NCI-H2029 treated with DMSO at 0.1 percent for 48 hours (cell line): ENCODE measurements at places on chromosomes 4 and X.

- DNase-seq: no peak
Measured at GRCh38 chr4:145865274-145865941, 73.2 kb downstream of the ZNF827 start.

DNA sequence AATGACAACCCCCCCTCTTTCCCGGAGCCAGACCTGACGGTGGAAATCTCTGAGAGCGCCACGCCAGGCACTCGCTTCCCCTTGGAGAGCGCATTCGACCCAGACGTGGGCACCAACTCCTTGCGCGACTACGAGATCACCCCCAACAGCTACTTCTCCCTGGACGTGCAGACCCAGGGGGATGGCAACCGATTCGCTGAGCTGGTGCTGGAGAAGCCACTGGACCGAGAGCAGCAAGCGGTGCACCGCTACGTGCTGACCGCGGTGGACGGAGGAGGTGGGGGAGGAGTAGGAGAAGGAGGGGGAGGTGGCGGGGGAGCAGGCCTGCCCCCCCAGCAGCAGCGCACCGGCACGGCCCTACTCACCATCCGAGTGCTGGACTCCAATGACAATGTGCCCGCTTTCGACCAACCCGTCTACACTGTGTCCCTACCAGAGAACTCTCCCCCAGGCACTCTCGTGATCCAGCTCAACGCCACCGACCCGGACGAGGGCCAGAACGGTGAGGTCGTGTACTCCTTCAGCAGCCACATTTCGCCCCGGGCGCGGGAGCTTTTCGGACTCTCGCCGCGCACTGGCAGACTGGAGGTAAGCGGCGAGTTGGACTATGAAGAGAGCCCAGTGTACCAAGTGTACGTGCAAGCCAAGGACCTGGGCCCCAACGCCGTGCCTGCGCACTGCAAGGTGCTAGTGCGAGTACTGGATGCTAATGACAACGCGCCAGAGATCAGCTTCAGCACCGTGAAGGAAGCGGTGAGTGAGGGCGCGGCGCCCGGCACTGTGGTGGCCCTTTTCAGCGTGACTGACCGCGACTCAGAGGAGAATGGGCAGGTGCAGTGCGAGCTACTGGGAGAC, 1.6 kb downstream of the PCDH10 start:
- DNase-seq: no peak

DNA sequence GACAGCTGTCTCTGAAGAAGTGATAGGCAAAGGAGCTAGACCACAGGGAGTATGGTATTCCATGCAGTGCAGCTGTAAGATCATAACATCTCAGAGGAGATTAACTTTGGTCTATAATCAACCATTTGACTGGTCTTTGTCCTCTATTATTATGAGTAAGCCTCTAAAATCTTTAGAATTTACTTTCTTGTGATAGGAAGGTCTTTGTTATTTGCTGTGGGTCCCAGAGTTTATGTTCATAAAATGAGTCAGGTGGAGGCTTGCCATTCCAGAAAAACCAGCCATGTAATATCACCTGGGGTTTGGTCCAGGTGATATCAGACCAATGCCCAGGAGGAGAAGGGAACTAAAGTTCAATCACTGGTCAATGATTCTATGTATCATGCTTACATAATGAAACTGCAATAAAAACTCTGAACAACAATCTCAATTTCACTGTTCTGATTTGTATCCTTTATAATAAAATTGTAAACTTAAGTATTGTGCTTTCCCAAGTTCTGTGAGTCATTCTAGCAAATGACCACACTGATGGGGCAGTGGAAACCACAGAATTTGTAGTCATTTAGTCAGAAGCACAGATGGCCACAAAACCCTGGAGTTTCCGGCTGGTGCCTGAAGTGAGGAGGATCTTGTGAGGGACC, 239.6 kb upstream of the TRAM1L1 start:
- no peak for DNase-seq

- peak; percentile 41 for DNase-seq
Measured at GRCh38 chr4:106315476-106315967, 487 bp downstream of the TBCK start.

DNA sequence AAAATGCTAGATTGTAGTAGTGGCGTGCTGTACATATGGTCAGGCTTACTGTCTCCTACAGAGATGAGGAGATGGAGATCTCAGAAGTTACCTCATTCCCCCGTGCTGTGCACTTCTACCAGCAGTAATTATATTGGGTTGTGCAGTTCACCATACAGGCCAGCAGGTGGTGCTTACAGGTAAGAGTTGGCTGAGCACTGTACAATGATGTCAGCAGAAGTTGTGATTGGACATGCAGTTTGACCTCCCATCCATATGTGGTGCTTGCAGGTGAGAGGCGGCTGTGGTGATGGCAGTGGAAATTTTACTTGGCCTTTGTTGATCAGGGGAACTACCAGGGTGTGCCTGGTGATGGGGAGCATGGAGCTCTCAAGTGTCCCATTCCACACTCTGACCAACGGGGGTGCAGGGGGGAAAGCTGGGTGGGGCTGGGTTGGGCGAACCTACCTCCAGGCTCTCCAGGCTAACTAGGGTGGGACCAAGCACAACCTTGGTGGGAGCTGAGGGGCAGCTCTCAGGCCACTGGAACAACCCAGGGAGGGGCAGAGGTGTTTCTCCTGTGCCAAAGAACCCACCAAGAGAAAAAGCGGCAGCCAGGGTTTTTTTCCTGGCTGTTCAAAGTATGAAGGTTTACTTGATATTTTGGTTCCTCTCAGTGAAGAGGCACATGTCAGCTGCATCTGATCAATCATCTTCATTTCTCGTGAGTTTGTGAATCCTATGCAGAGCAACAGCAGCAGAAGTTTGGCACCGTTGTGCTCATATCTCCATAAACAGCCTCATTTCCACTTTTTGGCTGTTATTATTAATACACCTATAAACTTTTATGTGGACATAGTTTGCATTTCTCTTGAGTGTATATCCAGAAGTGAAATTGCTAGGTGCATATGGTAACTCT, 73.8 kb upstream of the FREM3 start:
- DNase-seq: peak; percentile 39

- DNase-seq: no peak
Measured at GRCh38 chrX:54758114-54759055, 39.7 kb downstream of the ITIH6 start.

DNA sequence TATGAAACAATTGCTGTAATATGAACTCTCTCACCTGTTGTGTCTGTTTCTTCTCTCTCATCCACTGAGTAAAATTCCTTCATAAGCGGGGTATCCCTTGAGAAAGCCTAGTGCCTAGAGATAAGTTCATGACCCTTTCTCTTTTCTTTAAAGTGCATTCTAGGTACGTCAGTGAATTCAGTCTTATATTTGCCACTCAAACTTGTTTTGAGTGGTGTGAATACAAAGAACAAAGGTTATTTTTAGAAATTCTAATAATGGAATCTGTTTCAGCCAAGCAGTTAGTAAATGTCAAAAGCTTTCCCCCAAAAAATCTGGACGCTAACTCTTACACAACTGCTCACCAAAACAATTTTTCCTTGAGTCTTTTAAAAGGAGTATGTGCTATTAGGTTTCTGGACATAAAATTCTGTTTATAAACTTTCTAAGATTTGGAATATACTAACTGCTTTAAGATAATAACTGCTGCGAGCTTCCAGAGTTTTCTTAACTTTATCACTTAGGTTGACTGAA, 112.0 kb downstream of the VEGFC start:
- no peak for DNase-seq

- DNase-seq: no peak
Measured at GRCh38 chrX:9612146-9612505, 147.3 kb downstream of the TBL1X start.

- DNase-seq: no peak
Measured at GRCh38 chr4:75820197-75820596, 82.1 kb downstream of the PPEF2 start.

GRCh38 chrX:139532834-139533233, 2.3 kb downstream of the F9 start:
- DNase-seq: no peak

GRCh38 chr4:99405433-99406115, 29.6 kb downstream of the ADH7 start:
- peak; percentile 3 for DNase-seq

GRCh38 chrX:11541510-11541909, 124.2 kb downstream of the ARHGAP6 start:
- DNase-seq: no peak

- peak; percentile 96 for DNase-seq
Measured at GRCh38 chr4:38605753-38606586, 58.0 kb upstream of the KLF3 start.

GRCh38 chr4:107330916-107331315, 294.8 kb upstream of the DKK2 start:
- DNase-seq: no peak

DNA sequence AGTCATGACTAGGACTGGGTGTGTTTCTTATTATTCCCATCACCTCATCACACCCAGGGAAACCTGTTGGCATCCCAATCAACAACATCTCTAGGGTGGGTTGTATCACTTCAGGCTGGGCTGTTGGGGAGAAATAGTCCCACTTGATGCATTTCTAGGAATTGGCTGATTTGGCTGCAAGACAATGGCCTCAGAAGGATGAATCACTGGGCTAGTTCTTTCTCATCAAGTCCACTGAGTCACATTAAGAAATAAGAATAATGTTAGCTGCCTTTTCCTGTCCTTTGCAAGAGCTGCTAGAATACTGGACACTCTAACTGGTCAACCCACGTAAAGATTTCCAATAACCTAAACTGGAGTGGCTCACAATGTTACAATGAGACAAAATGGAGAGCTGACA, 104.2 kb downstream of the CHRDL1 start:
- DNase-seq: no peak

- DNase-seq: no peak
Measured at GRCh38 chr4:2608291-2608690, 71.8 kb downstream of the FAM193A start.

- DNase-seq: peak; percentile 49
Measured at GRCh38 chrX:129529685-129530281, 6.5 kb upstream of the SMARCA1 start.

DNA sequence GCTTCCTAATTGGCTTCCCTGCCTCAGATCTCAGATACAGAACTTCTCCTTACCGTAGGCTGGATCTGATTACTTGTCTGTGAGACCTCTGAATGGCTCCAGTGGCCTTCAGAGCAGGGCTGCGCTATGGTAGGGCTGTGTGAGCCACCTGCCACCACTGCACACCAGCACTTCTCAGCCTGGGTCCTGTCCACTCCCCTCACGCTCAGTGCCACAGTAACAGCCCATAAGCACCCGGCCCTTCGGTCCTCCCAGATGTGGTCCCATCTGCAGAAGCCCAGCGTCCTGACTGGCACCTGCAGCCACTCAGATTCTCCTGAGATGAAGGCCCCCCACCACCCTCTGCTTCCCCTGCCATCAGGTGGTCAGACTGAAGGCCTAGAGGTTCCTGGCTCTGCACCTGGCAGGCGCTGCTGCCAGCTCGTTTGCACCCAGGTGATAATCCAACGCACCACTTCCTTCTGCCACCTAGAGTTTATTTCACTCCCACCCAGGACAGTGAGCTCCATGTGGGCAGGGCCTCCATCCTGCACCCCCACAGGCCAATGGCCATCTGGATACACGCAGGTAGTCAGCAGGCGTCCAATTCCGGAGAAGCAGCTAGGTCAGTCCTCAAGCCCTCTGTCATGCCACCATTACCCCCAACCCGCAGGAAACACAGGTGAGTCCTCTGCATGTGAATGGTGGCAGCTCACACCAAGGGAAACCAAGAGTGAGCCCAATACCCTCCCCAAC, 5.4 kb downstream of the WDR1 start:
- no peak for DNase-seq

- DNase-seq: no peak
Measured at GRCh38 chrX:11401966-11402365, 108.8 kb downstream of the AMELX start.
